ENCODE measurements at places on chromosomes 4 and X.

DNA sequence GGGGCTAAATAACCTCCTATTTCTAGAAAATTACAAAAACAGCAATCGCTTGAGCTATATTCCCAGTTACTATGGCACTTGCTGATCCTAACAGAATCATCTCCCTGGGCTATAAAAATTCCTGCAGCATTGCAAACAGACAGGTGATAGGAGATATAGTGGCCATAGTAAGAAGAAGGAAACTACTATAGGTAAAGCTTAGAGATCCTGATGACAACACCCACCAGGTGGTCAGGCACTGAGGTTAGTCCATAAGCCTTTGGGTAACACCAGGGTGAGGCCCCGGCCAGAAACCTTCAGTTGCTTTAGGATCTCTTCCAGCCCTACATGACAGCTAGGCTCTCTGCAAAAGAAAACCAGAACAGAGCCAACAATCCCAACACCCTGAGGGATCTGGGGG is 197.9 kb upstream of the PPP1R2C start:
- DNase-seq = no peak

- DNase-seq = no peak
Measured at GRCh38 chrX:12700745-12701144, 90.5 kb upstream of the PRPS2 start.

- no peak for DNase-seq
Measured at GRCh38 chr4:7506119-7506518, 71.4 kb upstream of the PSAPL1 start.

DNA sequence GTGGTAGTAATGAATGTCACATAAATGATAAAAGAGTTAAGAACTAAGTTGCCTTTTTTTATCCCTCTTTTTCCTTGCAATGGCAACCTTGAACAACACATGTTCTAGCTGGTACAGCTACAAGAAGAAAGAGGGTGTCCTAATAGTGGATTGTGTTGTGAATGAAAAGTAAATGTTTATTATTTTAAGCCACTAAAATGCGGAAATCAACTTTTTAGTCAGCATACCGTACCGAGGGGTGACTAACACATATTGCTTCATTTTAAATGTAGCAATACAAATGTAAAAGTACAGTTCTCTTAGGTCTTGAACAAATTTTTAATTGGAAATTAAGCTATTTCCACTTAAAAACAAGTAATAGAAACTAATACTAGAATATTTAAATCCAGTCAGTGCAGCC is 17.7 kb upstream of the AP1AR start:
- DNase-seq = no peak

DNA sequence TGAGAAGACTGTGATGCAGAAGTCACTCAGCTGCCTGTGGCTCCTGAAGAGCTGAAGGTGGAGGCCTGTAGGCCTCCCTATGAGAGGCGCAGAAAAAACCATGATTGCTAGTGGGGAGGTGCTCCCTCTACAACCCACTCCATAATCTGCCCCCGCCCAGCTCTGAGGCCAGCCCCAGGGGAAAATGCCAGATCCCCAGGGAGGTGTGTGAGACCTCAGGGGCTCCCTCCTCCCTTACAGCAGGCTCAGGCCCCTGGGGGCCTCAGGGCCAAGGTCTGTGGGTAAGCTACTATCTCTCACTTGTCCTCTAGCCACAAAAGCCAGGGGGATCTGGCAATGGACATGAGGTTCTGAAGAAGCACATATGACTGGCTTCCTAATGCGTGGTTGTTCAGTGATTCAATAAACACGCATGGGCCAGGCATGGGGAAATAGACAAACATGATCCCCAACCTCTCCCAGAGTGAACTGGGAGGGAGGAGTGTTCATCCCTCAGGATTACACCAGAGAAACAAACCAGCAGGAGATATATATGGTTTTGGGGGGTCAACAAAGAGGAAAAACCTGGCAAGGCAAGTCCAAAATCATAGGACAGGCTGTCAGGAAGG is 51.0 kb upstream of the MTM1 start:
- no peak for DNase-seq

DNA sequence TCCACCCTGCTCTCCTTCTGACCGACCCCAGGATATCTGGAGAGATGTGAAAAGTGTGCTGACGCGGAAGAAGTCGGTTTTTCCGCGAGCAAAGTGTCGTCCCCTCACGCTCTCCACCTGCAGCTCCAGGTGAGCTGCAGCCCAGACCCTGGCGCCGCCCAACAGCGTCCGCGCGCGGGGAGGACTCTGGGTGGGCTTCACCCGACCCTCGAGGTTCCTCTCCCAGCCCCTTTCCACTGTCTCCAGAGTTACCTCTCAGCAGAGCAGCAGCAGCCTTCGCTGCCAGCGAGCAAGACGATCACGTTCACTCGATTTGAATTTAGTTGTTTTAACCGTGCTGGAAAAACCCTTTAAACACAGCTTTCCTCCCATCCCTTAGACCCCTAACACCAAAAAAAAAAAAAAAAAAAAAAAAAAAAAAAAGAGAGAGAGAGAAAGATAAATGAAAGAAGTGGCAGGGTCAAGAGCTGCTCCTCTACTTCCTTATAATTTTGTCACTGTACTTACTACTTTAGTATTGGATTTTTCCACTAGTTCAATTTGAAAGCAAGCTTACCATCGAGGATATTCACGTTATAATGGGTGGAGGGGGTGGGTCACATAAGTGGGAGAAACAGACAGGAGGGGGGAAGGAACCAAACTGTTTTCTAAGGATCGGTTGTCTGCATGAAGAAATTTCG is 758 bp upstream of the NR3C2 start:
- DNase-seq = no peak

GRCh38 chr4:82620126-82620735 is 58.4 kb upstream of the TMEM150C start:
- DNase-seq = no peak

DNA sequence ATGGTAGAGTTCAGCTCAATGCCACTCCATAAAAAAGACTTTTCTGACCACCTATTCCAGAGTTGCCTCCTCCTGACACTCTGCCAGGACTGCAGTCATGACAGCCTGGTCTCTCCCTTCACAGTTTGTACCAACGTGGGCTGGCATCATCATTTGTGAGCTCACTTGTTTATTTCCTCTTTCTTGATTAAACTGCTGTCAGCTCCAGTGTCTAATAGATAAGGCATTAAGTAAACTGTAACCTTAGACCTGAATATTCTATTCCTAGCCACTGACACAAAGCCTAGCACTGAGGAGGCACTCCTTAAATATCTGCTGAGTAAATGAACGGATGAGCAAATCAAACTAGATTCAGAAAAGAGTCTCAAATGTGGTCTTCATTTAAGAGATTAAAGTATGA is 48.7 kb downstream of the DDX60 start:
- no peak for DNase-seq

GRCh38 chrX:149363965-149364364 is 141.1 kb downstream of the IDS start:
- no peak for DNase-seq

DNA sequence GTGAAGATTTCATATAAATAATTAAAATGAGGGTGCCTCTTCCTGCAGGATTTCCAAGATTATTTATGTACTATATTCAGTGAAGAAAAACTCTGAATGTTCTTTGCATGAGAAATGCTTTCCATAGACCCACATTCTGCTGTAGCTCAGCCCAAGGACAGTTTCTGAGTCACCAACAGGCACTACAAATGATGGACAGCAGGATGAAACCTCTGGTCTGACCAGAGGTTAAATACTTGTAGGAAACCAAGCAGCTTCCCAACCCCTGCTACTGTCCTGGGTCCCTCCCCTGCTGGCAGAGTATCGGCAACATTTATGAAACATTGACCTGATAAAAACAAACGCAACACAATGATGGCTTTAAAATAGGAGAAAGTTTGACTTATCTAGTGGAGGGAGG is 73.1 kb downstream of the CXXC4 start:
- DNase-seq = no peak

GRCh38 chr4:73814679-73815078 is 21.8 kb upstream of the CXCL6 start:
- DNase-seq = no peak

GRCh38 chrX:141960578-141960977 is 56.9 kb downstream of the MAGEC1 start:
- no peak for DNase-seq

- no peak for DNase-seq
Measured at GRCh38 chrX:137574102-137574783, 8.3 kb downstream of the ZIC3 start.

- DNase-seq = no peak
Measured at GRCh38 chrX:119790977-119791436, 423 bp downstream of the RPL39 start.

- DNase-seq = no peak
Measured at GRCh38 chrX:116607776-116608175, 145.0 kb upstream of the CT83 start.

DNA sequence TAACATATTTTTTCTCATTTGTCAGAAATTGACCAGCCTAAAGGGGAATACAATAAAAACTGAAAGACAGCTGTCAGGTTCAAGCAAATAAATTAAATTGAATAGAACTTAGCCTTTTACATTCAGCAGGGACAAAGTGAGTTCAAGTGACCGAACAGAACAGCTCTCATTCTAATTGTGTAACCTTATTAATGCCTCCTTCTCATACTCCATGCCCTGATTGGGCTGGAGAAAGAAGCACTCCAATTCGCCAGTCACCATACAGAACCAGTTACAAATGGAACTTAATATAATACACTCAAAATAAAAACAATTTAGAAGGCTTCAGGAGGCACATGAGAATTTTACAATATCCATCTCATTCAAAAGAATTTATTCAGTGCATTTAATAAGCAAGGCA is 8.0 kb downstream of the PPP3CA start:
- no peak for DNase-seq

- DNase-seq = no peak
Measured at GRCh38 chr4:30600246-30601017, 119.7 kb upstream of the PCDH7 start.

GRCh38 chr4:77358315-77358928 is 201.4 kb downstream of the CCNG2 start:
- DNase-seq = peak; percentile 2

GRCh38 chrX:31591355-31591754 is 519.5 kb upstream of the FTHL17 start:
- no peak for DNase-seq

GRCh38 chr4:117550085-117550484 is 464.7 kb upstream of the TRAM1L1 start:
- DNase-seq = no peak

- DNase-seq = no peak
Measured at GRCh38 chrX:71815121-71815905, 52.2 kb downstream of the CXorf49B start.

DNA sequence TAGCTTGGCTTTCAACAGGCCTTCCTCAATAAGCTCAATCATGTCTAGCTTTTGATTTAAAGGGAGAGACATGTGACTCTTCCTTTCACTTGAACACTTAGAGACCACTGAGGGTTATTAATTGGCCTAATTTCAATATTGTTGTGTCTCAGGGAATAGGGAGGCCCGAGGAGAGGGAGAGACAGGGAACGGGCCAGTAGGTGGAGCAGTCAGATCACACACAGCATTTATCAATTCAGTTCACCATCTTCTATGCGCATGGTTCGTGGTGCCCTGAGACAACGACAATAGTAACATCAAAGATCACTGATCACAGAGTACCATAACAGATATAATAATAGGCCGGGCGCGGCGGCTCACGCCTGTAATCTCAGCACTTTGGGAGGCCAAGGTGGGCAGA is 17.8 kb downstream of the ZNF81 start:
- no peak for DNase-seq

DNA sequence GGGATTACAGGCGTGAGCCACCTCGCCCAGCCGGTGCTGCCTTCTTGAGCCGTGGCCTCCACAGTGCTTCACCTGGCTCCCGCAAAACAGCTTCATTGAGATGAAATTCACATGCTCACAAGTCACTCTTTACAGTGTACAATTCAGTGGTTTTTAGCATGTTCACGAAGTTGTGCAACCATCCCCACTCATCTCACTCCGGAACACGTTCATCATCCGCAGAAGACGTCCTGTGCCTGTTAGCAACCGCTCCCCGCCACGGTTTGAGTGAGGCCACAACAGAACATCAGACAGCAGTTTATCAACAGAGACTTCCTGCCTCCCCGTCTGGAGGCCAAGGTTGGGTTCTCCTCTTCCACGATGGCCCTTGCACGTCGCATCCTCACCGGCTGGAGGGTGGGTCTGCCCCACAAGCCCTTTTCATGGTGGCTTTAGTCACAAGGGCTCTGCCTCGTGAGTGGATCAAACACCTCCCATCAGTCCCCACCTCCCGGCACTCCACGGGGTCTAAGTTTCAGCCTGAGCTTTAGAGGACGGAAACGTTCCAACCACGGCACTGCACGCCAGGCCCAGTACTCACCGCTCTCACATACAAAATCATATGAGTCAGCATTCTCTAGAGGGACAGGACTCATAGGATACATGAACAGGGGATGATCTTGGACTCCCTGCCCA is 29.6 kb upstream of the SPON2 start:
- no peak for DNase-seq

DNA sequence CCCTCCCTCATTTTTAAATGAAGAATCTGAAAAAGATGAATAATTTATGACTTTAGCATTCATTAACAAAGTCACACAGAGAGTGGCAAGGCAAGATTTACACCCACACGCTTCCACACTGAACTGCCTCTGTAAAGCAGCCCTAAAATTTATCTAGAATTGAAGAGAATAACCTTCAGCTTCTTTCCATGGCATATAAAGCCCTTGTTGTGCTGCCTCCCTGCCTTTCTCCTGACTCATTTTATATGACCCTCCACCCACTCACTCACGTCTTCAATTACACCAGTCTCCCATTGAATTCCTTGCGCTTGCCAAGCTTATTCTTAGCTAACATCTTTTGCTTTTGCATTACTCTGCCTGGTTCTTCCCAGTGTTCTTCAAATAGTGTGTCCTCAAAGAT is 2649.3 kb downstream of the PCDH7 start:
- DNase-seq = no peak

DNA sequence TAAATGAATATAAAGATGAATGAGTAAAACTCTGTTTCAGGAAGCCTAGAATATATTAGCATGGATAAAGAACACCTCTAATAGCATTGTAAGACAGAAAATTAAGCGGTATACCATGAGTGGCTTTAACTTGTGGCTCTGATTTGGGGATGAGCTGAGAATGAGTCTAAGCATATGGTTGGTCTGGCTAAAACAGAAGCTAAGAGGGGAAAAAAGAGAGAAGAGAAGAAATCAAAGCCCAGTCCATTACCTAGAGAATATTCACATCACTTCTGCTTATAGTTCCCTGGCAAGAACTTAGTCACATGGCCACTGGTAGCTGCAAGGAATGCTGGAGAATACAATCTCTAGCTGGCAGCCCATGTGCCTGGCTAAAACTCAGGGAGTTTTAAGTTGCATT is 414.5 kb downstream of the PRDM5 start:
- DNase-seq = no peak

DNA sequence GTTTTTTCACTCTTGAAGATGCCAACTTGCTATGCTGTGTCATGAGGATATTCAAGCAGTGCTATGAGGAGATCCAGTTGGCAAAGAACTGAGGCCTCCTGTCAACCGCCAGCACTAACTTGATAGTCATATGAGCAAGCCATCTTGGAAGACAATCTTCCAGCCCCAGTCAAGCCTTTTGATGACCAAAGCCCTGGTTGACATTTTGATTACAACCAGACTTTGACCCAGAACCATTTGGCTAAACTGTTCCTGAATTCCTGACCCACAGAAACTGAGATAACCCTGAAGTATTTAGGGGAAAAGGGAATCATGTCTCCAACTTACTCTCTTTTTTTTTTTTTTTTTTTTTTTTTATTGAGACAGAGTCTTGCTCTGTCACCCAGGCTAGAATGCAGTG is 32.9 kb downstream of the UGDH start:
- no peak for DNase-seq
